ENCODE measurements at places on chromosomes 3 and 15.

DNA sequence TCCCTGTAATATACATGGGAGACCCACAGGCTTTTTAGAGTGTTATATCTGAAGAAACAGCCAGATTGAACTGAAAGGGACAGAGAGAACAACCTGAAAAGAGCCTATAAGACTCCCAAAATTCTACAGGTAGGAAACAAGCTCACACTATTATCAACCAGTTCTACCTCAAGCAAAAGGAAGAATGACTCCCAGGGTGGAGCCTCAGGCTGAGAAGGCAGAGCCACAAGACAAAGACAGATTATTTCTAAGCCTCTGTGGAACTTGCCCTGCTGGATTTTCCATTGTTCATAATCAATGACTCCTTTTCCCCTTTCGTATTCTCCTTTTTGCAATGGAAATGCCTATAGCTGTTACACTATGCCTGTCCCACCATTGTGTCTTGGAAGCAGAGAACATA is 95.1 kb upstream of the LMCD1 start:
- DNase-seq = no peak

GRCh38 chr15:31155151-31155550 is 53.6 kb upstream of the TRPM1 start:
- DNase-seq = no peak

GRCh38 chr3:144511346-144511745 is 539.7 kb downstream of the DIPK2A start:
- no peak for DNase-seq

DNA sequence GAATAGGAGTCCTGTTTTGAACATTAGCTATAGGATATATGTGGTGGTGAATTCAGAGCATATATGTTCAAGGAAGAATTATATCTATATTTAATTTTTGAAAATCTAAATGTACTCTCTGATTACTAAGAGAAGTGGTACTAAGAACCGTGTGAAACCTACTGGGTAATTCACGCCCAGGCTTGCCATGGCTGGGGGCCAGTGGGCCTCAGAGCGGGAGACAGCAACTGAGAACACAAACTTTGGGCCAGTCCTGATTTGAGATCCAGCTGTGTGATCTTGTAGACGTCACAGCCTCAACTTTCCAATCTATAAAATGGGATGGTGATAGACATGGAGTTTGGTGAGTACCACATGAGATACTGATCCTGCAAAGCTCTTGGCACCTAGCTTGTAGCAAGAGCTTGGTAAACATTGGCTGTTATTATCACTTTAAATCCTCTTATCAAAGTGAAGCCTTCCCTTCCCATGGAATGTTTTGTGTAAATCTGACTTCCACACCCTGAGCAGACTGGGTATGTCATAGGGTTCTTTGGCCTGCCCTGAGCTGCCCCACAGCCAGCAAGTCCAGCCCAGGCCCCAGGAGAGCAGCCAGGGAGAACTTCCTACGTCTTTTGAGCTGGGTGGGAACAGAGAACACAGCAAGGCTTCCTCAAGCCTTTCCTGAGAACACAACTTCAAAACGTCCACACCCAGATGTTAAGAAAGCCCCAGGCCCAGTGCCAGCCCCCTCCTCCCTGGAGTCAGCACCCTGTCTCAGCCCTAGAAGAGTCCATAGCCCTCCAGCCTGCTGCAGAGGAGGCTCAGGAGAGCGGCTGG is 8.2 kb upstream of the PAQR5 start:
- DNase-seq = no peak

DNA sequence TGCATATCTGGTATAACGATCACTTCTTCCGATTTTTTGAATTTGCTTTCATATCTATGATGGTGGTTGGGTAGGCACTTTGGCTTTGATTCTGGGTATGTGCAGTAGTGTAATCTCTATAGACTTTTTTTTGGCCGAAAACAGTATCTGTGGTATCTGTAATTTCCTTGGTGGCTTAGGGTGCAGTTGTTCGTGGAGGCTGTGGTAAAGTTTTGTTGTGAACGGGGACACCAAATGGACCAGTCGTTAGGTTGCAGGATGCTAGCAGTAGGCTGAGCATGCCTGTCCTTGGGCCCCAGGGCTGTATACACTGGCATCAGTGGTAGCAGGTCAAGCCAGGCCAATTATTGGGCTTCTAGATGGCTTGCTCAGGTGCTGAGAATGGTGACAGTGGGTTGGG is 55.2 kb downstream of the CCDC66 start:
- no peak for DNase-seq

- no peak for DNase-seq
Observed at GRCh38 chr3:42678447-42678846, 6.9 kb upstream of the KLHL40 start.

DNA sequence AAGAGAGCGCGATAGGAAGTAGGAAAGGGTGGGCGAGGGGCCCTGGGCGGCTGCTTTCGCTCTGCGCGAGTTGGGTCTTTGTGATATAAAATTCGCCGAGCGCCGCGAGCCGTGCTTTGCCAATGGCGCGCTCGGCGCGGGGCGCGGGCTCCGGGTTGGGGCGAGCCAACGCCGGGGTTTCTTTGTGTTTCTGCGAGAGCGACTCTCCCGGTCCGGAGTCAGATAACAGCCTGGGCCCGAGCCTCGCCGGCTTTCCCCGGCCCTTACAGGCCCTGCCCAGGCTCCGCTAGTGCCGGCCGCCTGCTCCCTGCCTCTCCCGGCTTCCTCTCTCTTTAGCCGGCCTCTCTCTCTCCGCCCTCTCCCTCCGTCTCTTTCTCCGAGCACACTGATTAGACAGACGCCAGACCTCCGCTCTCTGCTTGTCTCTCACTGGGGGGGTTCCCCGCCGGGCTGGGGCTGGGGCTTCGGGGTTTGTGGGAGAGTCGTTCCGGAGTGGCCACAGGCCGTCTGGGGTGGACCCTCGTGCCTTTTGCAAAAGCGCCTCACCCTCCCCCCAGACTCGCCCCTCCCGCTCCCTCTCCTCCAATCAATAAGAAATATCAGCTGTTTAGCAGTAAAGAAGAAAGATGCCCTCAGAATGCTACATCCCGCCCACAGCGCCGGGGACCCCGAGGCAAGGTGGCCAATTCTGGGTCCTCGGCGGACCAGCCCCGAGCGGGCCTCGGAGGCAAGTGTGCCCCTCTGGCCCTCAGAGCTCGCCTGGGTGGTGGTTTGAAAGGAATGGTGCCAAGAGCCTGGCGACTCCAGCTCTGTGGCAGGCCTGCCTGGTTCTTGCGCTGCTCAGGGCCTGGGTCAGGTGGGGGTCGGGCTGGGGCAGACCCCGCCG is 2.9 kb downstream of the NR2F2 start:
- DNase-seq = peak; percentile 26

DNA sequence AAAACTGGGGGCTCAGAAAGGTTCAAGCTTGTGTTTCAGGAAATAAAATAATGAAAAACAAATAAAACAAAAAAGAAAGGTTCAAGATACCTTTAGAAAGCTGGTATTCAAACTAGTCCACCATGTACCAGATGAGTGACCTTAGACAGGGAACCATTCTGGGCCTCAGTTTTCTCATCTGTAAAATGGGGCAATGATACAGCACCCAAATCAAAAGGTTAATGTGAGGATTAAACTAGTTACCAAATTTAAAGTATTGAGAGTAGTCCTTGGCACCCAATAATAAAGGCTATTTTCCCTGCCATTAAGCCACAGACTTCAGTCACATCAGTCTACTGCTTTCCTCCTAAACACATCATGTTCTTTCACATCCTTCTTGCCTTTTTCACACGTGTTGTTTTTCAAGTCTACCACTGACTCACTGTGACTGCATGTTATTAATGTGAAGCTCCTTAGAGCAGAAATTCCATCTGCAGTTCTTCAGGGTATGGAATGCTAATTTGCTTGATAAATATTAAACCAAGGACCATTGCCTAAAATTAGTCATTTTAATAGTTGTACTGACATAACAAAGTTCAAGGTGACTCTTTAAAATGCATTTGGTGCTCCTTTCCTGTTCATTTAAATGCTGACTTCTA is 19.9 kb downstream of the TAMM41 start:
- DNase-seq = no peak

DNA sequence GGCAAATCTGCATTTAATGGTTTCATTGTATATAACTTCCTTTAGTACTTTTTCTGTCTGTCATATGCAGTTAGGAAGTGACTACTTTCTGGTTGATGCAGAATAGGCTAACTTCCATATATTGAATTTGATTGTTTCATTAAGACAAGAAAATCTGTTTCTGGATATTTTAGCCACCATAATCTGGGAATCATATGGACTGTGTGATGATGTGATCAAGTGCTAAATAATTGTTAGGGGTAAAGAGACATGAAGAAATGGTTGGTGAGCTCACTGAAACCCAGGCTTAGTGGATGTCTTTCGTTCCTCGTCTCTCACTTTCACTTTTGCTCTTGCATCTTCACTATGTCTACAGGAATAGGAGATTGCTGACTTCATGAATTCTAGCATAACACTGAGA is 3.5 kb upstream of the MNS1 start:
- no peak for DNase-seq

- DNase-seq = peak; percentile 81
Observed at GRCh38 chr3:9196020-9196419, 53.4 kb downstream of the SRGAP3 start.

DNA sequence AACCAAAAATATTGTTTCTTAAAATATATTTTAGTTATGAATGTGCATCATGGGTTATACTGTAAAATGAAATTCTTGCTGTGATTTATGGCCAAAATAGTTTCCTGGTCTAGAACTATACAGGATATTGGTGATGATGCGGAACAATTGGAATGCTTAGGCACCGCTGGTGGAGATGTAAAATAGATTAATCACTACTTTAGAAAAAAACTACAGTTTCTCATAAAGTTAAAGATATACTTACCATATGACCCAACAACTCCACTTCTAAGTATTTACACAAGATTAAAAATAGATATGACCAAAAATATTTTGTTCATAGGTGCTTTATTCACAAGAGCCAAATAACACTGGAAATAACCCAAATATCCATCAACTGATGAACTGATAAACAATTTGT is 126.7 kb downstream of the TUSC7 start:
- no peak for DNase-seq

GRCh38 chr3:160200353-160200752 is 24.9 kb upstream of the C3orf80 start:
- no peak for DNase-seq

DNA sequence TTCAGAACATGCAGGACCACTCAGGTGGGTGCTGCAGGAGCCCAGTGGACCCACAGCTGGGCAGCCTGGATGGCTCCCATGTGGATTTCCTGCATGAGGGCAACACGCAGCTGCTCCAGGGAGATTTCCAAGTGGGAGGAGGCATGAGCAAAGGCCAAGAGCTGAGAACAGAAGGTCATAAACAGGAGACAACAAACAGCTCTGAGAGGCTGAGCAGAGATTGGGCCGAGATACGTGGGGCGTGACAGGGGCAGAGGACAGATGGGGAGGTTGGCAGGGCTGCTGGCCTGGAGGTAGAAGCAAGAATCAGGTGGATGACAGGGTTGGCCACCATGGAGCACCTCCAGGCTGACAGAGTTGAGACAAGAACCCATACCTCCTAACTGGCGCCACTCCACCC is 2.9 kb downstream of the PHGR1 start:
- DNase-seq = no peak

DNA sequence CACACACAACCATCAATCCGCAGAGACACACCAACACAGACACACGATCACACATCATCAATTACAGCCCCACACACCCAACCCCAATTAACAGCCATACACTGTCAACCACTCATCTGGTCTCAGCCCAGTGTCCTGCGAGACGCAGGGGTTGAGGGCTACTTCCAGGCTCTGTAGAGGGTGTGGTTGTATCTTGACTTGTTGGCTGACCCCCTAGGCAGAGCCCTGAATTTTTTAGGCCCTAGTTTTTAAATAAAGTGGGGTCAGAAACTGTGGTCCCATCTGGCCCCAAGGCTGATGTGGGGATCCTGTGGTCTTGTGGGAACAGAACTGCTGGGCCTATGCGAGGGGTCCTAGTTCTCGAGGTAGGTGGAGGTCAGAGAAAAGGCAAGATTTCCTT is 9.2 kb downstream of the VILL start:
- DNase-seq = no peak

GRCh38 chr3:4838621-4839022 is 140.6 kb upstream of the BHLHE40 start:
- no peak for DNase-seq

DNA sequence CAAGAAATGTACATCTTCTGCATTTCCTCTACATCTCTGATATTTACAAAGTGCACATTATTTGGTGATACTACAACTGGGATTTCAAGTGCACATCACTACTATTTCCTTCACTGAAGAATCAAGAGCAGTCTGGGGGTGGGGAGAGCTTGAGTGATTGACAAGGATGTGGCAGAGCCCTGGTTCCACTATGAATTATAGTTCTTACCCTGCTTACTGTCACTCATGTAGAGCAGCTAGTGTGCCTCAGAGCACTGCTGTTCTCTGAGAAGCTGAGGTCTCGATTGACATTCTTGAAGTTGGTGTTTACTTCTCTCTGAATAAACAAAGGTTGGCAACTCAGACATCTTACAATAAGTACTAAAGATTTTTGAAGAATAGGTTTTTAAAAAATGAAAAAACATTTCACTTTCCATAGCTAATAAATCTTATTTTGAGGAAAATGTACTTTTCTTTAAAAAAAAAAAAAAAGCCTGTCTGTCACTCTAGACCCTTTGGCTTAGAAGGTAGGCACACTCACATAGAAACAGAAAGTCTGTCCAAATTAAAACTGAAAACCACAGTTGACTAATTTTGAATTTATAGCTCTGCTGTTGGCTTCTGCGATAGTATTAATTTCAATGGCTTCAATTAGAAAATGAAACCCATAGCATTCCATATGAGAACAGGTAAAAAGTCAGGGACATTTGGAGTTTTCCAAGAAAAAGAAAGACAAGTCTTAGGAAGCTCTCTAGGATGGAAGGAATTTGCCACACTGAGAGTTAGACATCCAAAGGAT is 5.6 kb downstream of the GREM1 start:
- no peak for DNase-seq

DNA sequence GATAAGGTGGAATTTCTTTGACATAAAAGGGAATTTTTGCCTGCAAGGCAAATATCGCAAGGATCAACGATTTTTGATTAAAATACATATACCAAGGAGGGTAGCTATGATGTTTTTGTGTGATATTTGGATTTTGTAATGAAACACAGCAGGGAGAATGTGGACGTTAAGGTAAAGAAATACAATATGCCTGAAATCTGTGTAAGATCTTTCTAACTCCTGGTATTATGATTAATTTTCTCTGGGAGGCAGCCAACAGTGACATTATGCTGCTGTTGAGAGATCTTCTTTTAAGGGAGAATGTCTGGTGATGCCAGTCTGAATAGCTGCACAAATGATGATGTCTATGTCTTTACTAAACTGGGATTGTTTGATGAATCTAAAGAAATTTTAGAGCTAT is 972.2 kb downstream of the SQOR start:
- no peak for DNase-seq

GRCh38 chr15:49688135-49688790 is 67.4 kb downstream of the DTWD1 start:
- DNase-seq = no peak

GRCh38 chr3:9399746-9400145 is 2.3 kb downstream of the SETD5 start:
- DNase-seq = peak; percentile 78

DNA sequence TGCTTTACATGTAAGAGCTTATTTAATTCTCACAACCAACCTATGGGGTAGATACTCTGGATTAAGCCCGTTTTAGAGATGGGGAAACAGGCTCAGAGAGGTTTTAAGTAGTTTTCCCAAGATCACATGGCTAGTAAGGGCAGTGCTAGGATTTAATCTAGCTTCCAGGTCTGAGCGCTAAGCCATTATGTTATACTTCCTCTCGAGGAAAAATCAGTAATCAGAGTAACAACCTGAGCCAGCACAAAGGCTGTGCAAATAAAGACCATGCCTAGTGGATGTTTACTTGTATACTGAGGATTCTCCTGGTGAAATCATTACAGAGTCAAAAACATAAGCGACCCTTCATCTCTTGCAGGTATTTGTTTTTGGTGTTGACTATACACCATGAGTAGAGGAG is 9.0 kb downstream of the FSTL1 start:
- no peak for DNase-seq
